ENCODE measurements at places on chromosomes 5 and 9. TPM values are rescaled to one million over a fixed set of nuclear protein-coding genes. Genes with fewer than 3 reads are reported as not detected.

GRCh38 chr5:66306844-66307315, 162.8 kb downstream of the SREK1 start:
- no peak for DNase-seq

DNA sequence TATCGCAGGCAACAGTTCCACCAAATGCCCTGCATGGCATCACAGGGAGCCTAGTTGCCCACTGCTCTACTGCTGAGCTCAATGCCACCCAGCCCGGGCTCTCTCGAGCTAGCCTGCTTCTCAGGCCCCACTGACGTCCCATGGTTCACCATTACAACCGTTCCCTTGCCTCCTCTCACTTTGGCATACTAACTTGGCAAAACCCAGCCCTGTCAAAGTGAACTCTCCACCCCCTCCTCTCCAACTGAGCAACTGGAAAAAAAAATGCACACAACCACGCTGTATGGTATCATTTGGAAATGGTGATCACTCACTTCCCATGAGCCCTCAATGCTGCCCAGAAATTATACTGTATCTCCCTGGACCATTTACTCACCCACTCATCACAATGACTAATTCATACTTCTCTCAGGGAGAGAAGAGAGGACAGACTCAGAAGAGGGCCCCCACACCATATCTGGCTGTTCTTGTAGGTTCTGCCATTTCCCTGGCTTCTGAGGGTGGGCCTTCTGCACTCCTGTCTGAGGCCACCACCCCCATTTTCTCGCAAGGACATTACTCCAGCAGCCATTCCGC, 51.4 kb upstream of the RARS1 start:
- DNase-seq, result no peak

DNA sequence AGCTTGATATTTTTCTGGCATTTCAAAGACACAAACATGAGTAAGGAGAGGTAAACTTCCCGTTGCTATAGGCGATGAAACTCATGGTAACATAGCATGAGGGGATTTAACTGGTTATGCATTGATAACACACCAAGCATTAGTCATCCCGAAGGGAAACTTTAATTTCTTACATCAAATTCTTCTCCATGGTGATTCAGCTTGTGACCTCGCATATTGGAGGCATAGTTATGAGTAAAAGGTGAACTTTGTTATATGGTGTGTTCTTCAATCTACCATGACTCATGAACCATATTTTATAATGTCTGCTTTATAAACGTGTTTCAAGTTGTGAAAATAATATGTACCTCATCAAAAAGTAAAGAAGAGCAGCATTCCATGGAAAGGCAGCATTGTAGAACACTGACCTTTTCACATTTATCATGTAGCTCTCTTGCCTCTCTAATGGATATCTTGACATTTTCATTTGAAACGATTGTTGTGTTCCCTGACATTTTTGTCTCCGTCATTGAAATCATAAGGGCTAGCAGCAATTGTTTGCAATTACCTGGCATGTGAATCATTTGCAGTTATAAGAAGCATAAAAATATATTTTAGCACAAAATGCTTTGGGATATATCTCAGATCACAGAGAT, 491.8 kb downstream of the ANXA1 start:
- no peak for DNase-seq

The KIAA1191 gene
- 91.8 TPM for polyA plus RNA-seq

The TAF11L14 gene
- not detected for polyA plus RNA-seq

- DNase-seq, result peak; percentile 61
Measured at GRCh38 chr5:92641031-92641962, 939.7 kb downstream of the NR2F1-AS1 start.

GRCh38 chr5:168324859-168325630, 33.6 kb downstream of the WWC1 start:
- DNase-seq, result no peak

DNA sequence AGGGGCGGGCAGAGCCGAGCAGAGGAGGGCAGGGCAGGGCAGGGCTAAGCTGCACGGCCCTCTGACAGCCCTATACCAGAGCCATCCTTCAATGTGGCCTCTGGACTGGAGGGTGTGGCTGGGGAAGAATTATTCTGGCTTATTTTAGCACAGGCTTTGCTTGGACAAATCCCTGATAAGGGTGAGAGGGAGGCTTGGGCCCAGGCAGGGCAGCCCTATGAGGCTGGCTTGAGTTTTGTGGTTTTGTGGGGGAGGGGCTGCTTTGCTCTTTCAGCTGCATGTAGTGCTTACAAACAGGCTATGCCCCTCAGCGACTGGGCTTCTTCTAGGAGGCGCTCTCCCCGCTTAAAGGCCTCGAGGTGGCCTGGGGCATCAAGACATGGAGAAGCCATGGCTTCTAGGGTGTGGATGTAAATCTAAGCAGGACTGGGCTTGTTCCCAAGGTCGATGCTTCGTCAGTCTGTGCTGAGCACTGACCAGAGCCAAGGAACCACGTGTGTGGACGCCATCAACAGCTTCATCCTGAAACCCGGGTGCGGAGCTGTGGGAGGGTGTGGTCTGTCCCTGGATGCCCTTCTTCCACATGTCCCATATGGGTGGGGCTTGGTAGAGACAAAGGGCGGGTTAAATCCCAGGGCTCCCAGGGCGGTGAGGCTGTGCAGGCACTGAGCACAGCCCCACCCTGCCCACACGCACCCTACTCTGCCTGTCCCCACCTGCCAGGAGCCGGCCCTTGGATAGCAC, 45.7 kb upstream of the IPPK start:
- DNase-seq, result no peak

- no peak for DNase-seq
Measured at GRCh38 chr5:151469992-151470391, 22.6 kb downstream of the SLC36A1 start.

GRCh38 chr5:14777187-14777586, 94.4 kb downstream of the ANKH start:
- DNase-seq, result no peak

- no peak for DNase-seq
Measured at GRCh38 chr5:92283521-92283920, 900.4 kb upstream of the ARRDC3 start.

DNA sequence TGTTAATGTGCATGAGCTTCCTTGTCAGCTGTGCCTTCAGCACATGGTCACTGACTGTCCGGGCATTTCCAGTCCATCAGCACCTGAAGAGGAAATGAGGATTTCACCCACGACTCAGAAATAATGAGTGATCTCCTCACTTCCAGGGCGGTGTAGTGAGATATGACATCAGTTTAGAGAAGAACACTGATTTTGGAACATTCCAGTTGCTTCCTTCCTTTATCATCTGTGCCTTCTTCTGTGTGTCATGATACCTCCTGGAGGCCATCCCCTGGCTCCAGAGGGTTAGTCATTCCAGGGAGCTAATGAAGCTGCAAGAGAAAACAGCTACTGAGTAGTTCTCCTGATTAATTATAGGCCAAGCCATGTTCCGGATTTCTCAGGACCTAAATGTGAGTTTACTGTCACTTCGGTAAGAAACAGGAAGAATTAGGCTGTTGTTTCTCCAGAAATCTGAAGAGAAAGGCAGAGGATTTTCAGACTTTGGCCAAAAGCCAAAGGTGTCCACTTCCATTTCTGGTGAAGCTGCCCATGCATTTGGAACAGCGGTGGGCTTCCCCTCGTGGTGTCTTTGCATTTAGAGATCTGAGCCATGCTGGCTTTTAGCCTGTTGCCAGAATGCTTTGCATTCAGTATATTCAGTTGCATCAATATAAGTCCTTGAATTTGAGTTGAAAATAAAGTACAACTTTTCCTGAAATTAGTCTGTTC, 161.3 kb upstream of the OTULINL start:
- no peak for DNase-seq

GRCh38 chr5:181191526-181192336, 13.3 kb downstream of the TRIM7 start:
- DNase-seq, result peak; percentile 87

DNA sequence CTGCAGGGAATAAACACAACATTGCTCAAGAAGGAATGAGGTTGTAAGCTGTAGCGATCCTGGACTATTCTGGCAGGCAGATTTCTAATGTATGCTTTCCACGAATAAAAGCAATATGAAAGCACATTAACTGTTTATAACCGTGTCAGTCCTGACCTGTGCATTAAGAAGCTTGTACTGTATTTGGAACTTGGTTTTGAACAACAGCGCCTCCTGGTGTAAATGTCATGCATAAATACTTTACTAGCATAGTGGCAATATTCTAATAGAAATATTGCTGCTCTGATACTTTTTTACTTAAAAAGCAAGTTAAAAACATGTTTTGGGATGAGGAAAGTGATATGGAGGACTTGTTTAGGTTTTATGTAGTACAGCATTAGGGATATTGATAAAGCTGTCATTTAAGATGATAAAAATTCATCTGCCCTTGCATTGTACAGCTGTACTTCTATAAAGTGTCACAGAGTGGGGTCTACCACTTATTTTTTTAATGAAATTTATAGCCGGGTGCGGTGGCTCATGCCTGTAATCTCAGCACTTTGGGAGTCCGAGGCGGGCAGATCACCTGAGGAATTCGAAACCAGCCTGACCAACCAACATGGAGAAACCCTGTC, 70.7 kb upstream of the GNE start:
- peak; percentile 64 for DNase-seq

The QRFP gene
- polyA plus RNA-seq, result 0.15 TPM

The IL13 gene
- polyA plus RNA-seq, result not detected

The FOXD4L3 gene
- not detected for polyA plus RNA-seq
